ENCODE measurements at places on chromosomes 11 and 22.
A peak's percentile ranks its signal among the peaks of the same experiment; 100 is the strongest.

DNA sequence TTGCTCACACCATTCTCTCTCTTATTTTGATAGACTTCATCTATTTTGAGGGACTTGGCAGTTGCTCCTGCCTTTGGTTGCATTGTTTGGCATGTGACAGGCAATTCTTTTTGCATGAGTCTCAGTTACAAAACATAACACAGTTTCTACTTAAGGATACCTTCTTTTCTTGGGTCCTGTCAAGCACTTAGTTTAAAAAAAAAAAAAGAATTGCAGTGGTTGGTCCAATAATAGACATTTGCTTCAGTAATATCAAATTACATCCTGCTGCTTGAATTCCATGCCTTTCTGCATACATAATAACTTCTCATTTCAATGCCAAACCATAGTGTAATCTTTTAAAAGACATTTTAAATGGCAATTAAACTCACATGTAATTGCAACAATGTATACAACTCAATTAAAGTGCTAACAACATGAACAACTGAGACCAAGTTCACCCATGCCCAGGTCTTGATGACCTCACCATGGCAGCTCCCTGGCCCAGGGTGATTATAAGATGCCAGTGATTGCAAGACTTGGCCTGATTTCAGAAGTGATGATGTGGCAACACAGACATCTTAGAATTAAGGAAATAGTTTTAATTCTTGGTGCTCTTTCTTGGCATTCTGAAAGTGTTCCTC, 32.2 kb upstream of the PLET1 start:
- peak; percentile 65 for DNase-seq

DNA sequence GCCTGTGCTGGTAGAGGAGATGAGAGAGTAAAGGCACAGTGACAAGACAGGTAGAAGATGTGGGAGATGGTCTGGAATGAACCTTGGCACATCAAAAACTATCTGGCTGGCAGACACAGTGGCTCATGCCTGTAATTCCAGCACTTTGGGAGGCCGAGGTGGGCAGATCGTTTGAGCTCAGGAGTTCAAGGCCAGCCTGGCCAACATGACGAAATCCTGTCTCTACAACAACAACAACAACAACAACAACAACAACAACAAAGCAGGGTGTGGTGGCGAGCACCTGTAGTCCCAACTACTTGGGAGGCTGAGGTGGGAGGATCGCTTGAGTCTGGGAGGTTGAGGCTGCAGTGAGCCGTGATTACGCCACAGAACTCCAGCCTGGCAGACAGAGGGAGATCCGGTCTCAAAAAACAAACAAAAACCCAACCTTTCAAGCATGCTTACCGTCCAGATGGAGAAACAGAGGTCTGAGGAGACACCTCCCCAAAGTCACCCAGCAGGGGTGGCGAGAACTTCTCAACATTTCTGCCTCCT, 11.8 kb downstream of the KCTD21 start:
- no peak for DNase-seq

GRCh38 chr11:4072668-4073285, 21.8 kb upstream of the RRM1 start:
- peak; percentile 84 for DNase-seq

- DNase-seq = no peak
Observed at GRCh38 chr11:133206313-133207005, 325.8 kb downstream of the OPCML start.

DNA sequence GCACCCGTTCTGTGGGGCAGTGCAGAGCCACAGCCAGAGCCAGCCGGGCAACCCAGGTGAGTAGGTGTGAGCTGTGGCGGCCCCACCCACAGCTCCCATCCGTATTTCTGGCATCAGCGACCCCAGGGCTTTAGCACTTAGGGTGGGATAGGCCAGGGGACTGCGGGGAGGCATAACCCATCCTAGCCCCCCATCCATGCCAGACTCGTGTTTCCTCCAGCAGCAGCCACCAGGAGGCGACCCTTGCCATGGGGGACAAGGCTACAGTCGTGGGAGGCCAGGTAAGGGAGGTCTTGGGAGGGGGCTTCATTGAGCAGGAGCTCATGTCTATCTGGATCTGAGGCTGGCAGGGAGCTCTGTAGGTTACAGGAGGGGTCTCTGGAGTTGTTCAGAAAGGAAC, 873 bp downstream of the OTOG start:
- peak; percentile 15 for DNase-seq

DNA sequence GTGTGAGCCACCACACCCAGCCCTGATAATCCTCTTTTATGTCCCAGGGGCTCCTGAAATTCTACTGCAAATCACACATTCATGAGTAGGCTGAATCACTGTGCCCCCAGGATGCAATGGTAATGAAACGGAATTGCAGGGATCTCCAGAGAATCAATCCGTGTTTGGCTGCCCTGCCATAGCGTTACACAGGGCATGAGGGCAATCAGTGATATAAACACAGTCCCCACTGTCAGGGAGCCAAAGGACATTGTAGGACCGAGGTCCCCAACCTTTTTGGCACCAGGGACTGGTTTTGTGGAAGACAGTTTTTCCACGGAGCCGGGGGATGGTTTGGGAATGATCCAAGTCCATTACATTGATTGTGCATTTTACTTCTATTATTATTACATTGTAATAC, 9.0 kb upstream of the PLA2G6 start:
- no peak for DNase-seq

GRCh38 chr11:75615751-75616150, 53.1 kb downstream of the MAP6 start:
- DNase-seq = peak; percentile 16

GRCh38 chr11:118602331-118602730, 5.1 kb upstream of the PHLDB1 start:
- no peak for DNase-seq

DNA sequence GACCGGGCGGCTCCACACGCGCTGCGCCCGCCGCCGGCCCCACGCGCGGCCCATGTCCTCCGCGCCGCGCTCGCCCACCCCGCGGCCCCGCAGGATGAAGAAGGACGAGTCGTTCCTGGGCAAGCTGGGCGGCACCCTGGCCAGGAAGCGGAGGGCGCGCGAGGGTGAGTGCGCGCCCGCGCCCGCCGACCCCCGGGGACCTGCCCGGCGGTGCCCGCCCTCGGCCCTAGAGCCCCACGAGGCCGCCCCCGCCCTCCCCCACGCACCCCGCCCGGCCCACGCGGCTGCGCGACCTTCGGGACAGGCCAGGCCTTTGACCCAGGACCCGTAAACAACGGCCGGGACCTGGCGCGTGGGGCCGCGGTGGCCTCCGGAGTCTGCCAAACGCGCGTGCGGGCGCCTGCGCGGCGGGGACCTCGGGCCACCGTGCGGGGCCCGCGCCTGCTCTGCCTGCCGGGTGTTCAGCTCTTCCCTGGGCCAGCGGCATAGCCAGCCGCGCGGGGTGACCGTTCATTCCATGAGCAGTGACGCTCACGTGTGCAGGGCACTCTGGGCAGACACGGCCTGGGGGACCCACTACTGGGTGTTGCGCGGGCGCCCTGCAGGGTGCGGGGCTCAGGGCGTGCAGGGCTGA, at the start of gene PARVB:
Gene PARVB, plus strand, starts transcription at position 15 of the 634 bp plus-strand sequence. Its CDS starts 38 bp downstream, at position 53.
- DNase-seq = peak; percentile 62

- no peak for DNase-seq
Observed at GRCh38 chr11:48538991-48539390, 50.4 kb downstream of the OR4A47 start.

DNA sequence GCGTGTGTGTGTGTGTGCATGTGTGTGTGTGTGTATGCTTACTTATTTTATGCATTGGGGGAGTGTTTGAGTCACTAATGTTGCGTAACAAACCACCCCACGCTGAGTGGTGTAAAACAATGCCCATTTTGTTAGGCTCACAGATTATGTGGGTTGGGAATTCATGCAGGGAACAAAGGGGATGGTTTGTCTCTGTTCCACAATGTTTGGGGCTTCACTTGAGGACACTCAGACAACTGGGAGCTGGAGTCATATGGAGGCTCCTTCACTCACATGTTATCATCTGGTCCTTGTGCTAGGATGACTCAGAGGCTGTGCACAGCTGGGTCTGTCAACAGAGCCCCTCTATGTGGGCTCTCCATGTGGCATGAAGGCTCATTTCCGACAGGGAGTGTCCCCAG, 51.3 kb upstream of the LARGE1 start:
- DNase-seq = no peak

- DNase-seq = peak; percentile 96
Observed at GRCh38 chr11:83007909-83008580, 63.7 kb downstream of the RAB30 start.

DNA sequence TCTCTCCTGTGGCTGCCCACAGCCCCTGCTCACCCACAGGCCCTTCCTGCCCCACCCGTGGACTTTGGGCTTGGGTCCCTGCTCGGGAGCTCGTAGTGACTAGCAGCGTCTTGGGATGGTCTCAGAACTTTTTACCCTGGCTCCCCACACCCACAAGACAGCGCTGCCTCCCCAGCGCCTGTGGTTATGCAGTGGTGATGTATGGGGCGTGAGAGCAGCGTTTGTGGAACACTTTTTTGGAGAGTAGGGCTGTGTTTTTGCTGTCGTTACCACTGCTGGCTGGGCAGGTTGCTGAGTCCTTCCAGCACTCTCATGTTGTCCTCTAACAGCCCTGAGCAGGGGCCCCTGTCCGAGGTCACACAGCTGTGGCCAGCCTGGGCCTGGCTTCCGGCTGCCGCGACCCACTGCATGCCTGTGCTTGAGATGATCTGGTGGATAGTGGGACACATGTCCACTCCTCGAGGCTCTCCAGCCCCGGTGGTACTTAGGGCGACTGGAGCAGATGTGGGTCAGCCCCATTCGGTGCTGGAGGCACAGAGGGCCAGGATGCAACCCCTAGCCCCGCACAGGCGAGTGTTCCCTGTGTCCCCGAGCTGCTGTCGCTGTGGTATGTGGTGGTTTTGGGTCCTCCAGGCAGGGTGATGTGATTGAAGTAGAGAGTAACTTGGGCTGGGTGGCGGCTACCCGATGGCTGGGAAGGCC, 7.1 kb upstream of the GRAMD4 start:
- no peak for DNase-seq

- DNase-seq = no peak
Observed at GRCh38 chr11:24833573-24833972, 336.7 kb downstream of the LUZP2 start.

- no peak for DNase-seq
Observed at GRCh38 chr11:8357505-8357888, 93.8 kb upstream of the LMO1 start.

GRCh38 chr11:47244448-47245350, 3.9 kb downstream of the ACP2 start:
- no peak for DNase-seq

DNA sequence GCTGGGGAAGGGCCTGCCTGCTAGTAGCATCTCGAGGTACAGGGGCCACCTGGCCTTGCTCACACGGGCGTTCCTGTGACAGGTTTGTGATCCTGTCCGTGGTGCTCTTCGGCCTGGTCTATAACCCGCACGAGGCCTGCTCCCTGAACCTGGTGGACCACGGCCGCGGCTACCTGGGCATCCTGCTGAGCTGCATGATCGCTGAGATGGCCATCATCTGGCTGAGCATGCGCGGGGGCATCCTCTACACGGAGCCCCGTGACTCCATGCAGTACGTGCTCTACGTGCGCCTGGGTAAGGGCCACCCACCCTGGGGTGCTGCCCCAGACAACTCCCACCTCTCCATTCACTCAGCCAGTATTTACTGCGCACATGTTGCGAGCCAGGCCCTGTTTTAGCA, 31.8 kb upstream of the MYRF start:
- DNase-seq = no peak

GRCh38 chr11:8381343-8381742, 117.7 kb upstream of the LMO1 start:
- no peak for DNase-seq

GRCh38 chr11:120055646-120056045, 82.3 kb downstream of the TRIM29 start:
- DNase-seq = no peak

DNA sequence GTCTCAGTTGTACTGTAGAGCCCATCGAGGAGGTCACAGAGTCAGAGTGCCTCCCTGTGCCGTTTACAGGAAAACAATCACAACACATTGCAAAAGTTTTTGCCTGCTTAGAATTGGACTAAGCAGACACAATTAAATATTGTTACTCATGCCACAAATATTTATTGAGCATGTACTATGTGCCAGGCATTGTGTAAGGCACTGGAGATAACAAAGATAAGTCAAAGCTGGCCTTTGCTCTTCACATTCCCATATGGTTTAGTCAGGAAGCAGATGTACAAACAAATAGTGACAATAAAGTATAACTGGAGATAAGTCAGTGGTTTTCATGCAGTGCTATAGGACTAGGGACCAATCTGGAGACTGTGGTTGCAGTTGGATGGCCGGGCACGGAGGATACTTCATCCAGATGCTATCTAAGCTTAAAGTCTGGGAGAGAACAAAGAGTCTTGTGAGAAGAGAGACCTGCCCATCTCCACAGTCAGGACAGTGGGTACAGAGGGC, 550.7 kb downstream of the INSC start:
- no peak for DNase-seq

DNA sequence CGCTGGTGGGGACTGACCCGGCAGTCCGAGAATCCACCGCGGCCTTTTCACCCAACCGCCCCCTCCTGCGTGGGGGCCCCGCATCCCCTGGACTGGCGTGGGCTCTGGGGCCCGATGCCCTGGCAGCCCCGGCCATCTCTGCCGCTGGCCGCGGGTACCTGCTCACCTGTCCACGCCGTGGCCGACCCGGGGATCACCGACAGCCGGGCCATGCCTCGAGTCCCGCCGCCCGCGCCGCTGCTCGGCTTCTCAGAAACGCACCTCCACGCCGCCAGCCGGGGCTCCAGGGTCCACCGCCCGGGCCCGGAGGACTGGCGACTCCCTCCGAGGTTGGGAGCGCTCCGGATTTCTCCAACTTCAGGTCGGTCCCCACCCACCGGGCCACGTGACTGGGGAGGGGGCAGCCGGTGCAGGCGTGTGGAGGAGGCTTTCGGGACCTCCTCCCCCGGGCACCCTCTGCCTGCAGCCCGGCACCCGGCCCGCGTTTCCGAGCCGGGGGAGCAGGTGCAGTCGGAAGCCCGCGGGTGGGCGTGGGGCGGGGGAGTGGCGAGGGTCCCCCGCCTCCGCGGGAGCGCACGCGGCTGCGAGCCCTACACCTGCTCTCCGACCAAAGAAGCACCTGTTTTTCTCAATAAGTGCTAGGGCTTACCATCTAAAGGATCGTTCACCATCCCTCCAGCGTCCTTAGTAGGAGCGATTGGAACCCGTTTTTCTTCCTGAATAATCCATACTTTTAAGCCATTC, 554 bp upstream of the NRIP3 start:
- DNase-seq = peak; percentile 73

GRCh38 chr11:72673284-72673942, 809 bp downstream of the PDE2A start:
- DNase-seq = no peak

DNA sequence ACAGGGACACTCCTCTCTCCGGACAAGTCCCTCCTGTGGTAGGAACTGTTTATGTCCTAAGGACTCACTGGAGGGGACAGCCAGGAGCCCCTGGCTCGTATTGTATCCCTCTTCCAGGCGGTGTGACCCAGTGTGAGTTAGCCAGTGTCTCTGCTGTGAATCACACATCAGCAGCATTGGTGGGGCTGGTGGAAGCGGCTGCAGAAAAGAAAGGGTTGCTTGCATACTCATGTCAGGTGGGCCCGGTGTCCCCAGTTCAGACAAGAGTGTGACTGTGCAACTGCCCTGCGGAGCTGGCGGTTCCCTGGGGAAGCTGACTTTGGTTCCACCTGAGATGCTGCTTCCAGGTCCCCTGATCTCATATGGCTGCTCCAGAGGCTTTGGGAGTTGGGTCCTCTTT, 99.4 kb downstream of the ZBTB16 start:
- DNase-seq = no peak

Measured in NCI-H69 (cell line).